ENCODE measurements at places on chromosomes 7 and 10. TPM values are rescaled to one million over a fixed set of nuclear protein-coding genes. Genes with fewer than 3 reads are reported as not detected.
A peak's percentile ranks its signal among the peaks of the same experiment; 100 is the strongest.

DNA sequence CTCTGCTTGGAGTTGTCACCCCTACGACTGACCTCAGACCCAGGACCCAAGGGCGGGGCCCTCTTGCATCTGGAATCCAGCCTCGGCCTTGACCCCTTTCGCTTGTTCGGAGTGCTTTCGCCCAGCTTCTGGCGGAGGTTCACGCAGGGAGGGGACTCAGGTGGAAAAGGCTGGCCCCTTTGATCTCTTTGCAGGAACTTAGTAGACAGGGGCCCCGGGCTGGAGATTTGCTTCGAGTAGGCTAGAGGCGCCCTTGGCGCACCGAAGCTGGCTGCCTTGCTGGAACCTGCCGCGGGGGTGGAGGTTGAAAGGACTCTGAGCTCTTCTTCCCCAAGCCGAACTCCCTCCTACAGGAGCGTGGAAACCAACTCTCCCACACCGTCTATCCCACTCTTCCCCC is 255.1 kb downstream of the OTUD1 start:
- DNase-seq: no peak
- no peak overlapping the region for H3K4me3 ChIP-seq
- no peaks in the 10 kb centered on the region for H3K4me1 ChIP-seq
- H3K36me3 ChIP-seq: no peaks in the 10 kb centered on the region
- H3K27me3 ChIP-seq: peaks cover 13% of the 10 kb centered on the region
- H3K27ac ChIP-seq: no peak overlapping the region

DNA sequence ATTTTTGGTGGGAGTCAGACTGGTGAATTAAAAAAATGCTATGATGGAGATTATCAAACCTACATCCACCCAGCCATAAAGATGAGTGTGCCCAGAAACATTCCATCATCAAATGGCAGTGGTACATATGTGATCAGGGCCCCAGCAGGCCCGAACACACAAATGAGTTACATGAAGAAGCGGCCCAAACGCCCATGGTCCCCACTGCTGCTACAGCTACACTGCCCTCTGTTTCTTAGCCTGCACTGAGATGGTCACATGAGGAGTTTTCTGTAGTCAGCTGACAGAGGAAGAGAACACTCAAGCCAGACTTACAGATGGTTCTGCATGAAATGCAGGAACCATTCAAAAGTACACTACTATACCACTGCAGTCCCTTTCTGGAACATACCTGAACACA is 96.4 kb upstream of the ARID5B start:
- no peak for DNase-seq
- no peaks in the 10 kb centered on the region for H3K27me3 ChIP-seq
- no peak overlapping the region for H3K4me3 ChIP-seq
- peaks cover 13% of the 10 kb centered on the region for H3K4me1 ChIP-seq
- no peaks in the 10 kb centered on the region for H3K36me3 ChIP-seq
- peak overlapping the region; percentile 42 for H3K27ac ChIP-seq

GRCh38 chr10:130231251-130231741 is 95.1 kb downstream of the GLRX3 start:
- no peaks in the 10 kb centered on the region for H3K27me3 ChIP-seq
- H3K36me3 ChIP-seq: no peaks in the 10 kb centered on the region
- H3K27ac ChIP-seq: no peak overlapping the region
- no peak for DNase-seq

Gene SND1
- 249 TPM for total RNA-seq

Gene GPR15LG
- total RNA-seq: not detected

Gene ZNF239
- 0.51 TPM for total RNA-seq

Gene THSD7A
- 12.7 TPM for total RNA-seq

All from endothelial cell of umbilical vein (primary cell).